ENCODE measurements at places on chromosomes 11 and 22.

- no peak for DNase-seq
Measured at GRCh38 chr11:47977623-47978022, 2.7 kb upstream of the PTPRJ start.

- no peak for DNase-seq
Measured at GRCh38 chr22:31233001-31233400, 20.9 kb downstream of the LIMK2 start.

- DNase-seq, result no peak
Measured at GRCh38 chr11:14190992-14191778, 167.8 kb downstream of the RRAS2 start.

- no peak for DNase-seq
Measured at GRCh38 chr11:120385110-120385509, 48.9 kb downstream of the ARHGEF12 start.

- DNase-seq, result no peak
Measured at GRCh38 chr11:92941676-92942571, 27.5 kb upstream of the MTNR1B start.

- DNase-seq, result no peak
Measured at GRCh38 chr11:74720596-74721478, 10.4 kb downstream of the CHRDL2 start.

- DNase-seq, result no peak
Measured at GRCh38 chr11:8805296-8805695, 105.7 kb upstream of the AKIP1 start.

DNA sequence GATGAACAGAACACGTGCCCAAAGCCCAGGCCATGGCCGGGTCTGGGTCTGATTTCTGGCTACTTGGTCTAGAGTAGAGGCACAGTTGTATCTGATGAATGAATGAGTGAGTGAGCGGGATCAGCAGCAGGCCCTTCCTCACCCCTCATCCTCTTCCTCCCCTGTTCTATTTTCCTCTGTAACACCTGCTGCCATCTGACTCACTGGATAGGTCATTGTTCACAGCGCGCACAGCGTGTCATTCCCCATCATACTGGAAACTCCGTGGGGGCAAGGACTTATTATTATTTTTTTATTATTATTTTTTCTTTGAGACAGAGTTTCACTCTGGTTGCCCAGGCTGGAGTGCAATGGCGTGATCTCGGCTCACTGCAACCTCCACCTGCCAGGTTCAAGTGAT, 13.9 kb downstream of the NCF4 start:
- DNase-seq, result no peak

- DNase-seq, result no peak
Measured at GRCh38 chr22:46448333-46448732, 89.1 kb downstream of the CELSR1 start.

DNA sequence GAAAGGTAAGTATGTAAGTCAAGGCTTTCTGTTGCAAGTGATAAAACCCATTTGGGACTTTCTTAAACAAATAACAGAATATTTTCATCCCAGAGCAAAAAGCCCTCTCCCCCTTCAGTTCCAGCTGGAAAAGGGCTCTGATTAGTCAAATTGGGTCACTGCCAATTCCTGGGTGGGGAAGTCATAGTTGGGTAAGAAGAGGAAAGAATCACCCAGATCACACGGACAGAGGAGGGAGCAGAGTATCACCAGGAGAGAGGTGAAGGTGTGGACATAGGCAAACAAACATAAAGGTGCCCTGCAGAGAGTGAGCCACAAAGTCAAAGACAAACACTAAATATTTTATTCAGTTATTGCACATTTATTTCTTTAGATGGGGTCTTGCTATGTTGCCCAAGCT, 36.3 kb upstream of the SORL1 start:
- DNase-seq, result no peak

GRCh38 chr11:126332221-126332711, 23.2 kb upstream of the ST3GAL4 start:
- no peak for DNase-seq

DNA sequence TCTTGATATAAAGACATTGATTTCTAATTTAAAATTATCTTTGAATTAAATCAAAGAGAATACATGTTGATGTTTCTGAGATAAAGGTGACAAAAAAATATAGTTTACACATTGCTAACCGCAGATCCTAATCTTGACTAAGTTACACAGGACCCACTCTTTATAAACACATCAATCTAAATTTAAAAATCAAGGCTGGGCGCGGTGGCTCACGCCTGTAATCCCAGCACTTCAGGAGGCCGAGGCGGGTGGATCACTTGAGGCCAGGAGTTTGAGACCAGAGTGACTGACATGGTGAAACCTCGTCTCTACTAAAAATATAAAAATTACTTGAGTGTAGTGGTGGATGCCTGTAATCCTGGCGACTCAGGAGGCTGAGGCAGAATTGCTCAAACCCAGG, 1.9 kb downstream of the ARFGAP3 start:
- DNase-seq, result no peak

All from NCI-H1436 treated with DMSO at 0.1 percent for 48 hours (cell line).